Epithelial cell of proximal tubule (primary cell): ENCODE measurements at places on chromosomes 7 and 10. TPM values are rescaled to one million over a fixed set of nuclear protein-coding genes. Genes with fewer than 3 reads are reported as not detected.

Gene GTF2IRD2
- total RNA-seq = 2.8 and 3.8 TPM in 2 replicates

GRCh38 chr7:4830176-4830575, 31.7 kb downstream of the PAPOLB start:
- DNase-seq = no peak

DNA sequence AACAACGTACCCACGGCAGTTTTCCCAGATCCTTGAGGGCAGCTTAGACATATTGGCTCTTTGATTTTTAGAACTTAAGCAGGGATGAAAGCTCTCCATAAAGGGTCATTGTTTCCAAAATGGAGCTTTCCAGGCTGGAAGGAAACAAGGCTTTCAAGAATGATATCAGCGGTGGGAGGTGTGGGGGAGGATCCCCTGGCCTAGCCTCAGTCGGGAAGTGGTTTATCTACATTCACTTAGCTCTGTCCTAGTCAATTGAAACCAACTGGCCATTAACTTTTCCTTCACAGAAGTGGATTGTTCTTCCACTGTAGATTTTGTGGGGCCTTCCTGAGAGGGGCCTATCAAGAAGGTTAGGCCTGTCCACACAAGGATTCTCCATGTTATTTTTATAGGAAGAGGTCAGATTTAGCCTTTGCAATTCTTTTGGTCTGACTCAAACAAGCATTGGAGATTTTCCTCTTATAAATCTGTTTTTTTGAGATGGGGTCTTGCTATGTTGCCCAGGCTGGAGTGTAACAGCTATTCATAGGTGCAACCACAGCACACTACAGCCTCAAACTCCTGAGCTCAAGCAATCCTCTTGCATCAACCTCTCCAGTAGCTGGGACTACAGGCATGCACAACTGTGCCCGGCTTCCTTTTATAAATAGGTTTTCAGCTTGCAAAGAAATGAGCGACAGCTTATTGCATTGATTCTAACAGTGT, 343.5 kb downstream of the LRMDA start:
- no peak for DNase-seq

- no peak for DNase-seq
These were observed 76.1 kb downstream of the ZNF277 start for GRCh38 chr7:112282476-112283188.

Gene BTRC
- total RNA-seq = 7.4 and 14.2 TPM in 2 replicates

Gene NME8
- total RNA-seq = not detected in 2 replicates

DNA sequence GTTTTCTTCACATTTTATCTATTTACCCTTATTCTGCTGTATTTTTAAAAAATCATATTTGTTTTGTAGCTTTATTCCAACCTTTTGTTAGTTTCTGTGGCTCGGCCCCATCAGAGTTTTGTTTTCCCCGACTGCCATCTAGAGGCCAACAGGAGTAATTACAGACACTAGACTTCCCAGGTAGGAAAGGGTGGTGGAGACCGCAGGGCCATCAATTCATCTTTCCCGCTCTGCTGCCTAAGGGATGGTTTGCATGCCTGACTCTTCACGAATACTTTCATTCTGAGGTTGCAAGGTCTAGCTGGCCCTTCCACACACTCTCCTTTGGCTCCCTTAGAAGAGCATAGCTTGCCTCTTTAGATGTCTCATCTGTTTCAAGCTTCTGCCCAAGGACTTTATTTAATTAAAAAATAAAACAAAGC, 38.3 kb downstream of the LYZL2 start:
- DNase-seq = no peak

- DNase-seq = no peak
These were observed 53.9 kb downstream of the NOC3L start for GRCh38 chr10:94308866-94309265.

DNA sequence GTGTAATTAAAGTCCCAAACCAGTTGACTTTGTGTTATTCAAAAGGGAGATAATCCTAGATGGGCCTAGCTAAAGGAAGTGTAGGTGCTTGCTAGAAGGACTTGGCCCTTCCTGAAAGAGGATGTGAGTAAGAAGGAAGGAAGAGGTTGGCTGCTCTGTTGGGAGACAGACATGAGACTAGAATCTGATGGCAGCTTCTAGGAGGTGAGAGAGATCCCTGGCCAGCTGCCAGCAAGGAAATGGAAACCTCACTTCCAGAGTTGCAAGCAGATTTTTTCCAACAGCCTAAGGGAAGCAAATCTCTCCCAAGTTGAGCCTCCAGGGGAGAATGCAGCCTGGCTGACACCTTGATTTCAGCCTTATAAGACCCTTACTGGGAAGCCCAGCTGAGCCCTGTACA, 368.4 kb upstream of the ZMIZ1 start:
- no peak for DNase-seq

DNA sequence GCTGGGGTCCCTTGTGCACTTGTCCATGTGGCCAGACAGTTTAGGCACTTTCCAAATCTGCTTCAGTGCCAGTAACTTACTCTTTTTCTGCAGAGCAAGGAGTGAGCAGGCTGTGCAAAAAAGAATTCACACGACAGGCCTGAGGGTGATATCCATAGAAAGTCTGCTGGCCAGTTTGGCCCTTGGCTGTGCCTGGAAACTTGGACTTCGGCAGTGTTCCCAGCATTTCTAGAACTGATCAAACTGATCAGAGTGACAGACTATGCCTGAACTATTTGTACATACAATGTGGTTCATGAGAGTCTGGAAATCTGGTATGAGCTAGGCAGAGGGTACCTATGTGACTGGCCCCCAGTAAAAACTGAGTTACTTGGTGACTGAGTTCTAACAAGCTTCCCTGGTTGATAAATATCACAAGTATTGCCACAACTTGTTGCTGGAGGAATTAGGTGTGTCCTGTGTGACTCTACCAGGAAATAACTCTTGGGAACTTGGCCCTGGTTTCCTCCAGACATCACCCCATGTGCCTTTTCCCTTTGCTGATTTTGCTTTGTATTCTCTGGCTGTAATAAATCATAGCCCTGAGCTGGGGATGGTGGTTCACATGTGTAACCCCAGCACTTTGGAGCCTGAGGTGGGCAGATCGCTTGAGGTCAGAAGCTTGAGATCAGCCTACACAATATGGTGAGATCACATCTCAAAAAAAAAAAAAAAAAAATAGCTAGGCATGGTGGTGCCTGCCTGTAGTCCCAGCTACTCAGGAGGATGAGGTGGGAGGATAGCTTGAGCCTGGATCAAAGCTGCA, 3.3 kb upstream of the DENND10 start:
- no peak for DNase-seq
